ENCODE measurements at places on chromosomes 3 and 15.

- no peak for DNase-seq
Measured at GRCh38 chr3:160179906-160180305, 45.3 kb upstream of the C3orf80 start.

DNA sequence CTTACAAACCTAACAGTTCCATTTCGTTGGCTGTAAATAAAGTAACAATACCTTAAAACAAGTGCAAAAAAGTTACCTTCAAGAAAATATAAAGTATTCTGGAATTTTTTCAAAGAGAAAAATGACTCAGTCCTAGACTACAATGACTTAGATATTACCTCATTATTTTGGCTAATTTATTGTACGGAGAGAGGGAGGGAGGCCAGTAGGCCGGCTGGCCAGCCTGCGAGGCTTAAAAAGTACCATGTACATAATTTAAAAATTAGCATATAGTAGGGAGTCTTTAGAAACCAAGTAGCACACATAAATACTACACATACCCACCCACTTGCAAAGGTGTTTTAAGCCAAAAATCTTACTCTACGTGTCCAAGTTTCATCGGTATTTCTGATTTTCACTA lies 41.9 kb upstream of the MAP4 start:
- no peak for DNase-seq

GRCh38 chr3:136624371-136624770 lies 127.8 kb downstream of the STAG1 start:
- no peak for DNase-seq

- DNase-seq = no peak
Measured at GRCh38 chr3:30760040-30760695, 134.3 kb downstream of the GADL1 start.
